ENCODE measurements at places on chromosomes 6 and 20. TPM values are rescaled to one million over a fixed set of nuclear protein-coding genes. Genes with fewer than 3 reads are reported as not detected.

DNA sequence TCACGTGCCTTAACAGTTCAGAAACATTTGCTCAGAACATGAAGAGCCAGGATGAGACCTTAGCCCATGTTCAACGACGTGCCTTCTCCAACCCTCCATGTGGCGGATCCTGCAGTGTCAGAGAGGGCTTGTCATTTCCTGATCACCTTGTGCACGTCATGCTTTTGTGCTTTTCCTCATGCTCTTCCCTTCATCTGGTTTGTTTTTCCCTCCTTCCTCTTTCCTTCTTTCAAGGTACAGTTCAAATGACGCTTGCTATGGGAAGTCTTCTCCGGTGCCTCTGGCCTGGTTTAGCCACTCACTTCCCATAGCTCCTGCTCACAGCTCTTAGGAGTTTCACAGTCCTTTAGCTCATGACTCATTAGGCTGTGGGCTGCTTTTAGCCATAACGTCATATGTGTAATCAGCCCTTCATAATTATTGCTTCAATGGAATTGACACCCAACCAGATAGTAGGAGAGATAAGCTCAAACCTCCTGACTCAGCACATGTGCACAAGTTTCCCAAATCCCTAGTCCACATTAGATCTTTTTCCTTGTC, 102.7 kb upstream of the CNKSR3 start:
- no peaks in the 10 kb centered on the region for H3K36me3 ChIP-seq
- no peaks in the 10 kb centered on the region for H3K27me3 ChIP-seq
- no peak for DNase-seq
- H3K4me3 ChIP-seq, result no peak overlapping the region

DNA sequence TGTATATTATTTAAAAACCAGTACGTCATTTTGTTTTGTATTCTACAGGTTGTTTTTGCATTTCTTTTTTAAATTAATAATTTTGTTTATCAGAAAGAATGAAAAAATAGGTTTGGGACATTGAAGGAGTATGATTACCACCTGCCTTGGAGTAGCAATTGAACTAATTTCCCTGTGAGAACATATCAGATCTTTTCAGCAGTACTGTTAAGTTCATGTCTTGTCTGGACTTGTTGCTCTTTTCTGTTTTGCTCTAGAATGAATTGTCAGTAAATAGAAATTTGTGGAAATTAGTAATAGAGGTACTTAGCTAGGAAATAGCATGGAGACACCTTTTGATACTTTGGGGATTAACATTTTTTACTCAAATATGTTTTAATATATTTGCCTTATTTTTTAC, 24.3 kb downstream of the HSF2 start:
- H3K27me3 ChIP-seq, result no peaks in the 10 kb centered on the region
- H3K4me1 ChIP-seq, result no peaks in the 10 kb centered on the region
- no peak for DNase-seq
- H3K36me3 ChIP-seq, result peaks cover 2% of the 10 kb centered on the region
- no peak overlapping the region for H3K4me3 ChIP-seq

DNA sequence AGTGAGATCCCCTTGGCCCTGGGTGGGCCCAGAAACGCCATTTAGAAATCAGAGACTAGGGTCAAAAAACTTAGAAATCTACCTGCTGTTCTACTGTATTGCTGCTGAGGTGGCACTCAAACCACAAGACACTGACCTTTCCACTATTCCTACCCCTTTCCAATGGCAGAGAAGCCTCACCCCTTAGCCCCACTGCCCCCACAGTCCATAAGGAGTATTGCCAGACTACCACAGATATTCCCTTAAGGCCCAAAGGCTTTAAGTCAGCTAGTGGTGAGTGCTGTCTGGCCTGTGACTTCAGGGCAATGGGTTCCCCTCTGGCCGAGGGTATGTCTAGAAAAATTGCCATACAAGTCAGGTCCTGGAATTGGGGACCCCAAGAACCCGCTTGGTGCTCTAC, 656.1 kb downstream of the COL12A1 start:
- H3K36me3 ChIP-seq, result no peaks in the 10 kb centered on the region
- H3K4me1 ChIP-seq, result no peaks in the 10 kb centered on the region
- no peaks in the 10 kb centered on the region for H3K27me3 ChIP-seq

GRCh38 chr6:153941768-153942167, 97.3 kb upstream of the OPRM1 start:
- H3K36me3 ChIP-seq, result no peaks in the 10 kb centered on the region
- no peak overlapping the region for H3K4me3 ChIP-seq
- H3K4me1 ChIP-seq, result no peaks in the 10 kb centered on the region
- no peak overlapping the region for H3K27ac ChIP-seq
- DNase-seq, result no peak
- no peaks in the 10 kb centered on the region for H3K27me3 ChIP-seq

DNA sequence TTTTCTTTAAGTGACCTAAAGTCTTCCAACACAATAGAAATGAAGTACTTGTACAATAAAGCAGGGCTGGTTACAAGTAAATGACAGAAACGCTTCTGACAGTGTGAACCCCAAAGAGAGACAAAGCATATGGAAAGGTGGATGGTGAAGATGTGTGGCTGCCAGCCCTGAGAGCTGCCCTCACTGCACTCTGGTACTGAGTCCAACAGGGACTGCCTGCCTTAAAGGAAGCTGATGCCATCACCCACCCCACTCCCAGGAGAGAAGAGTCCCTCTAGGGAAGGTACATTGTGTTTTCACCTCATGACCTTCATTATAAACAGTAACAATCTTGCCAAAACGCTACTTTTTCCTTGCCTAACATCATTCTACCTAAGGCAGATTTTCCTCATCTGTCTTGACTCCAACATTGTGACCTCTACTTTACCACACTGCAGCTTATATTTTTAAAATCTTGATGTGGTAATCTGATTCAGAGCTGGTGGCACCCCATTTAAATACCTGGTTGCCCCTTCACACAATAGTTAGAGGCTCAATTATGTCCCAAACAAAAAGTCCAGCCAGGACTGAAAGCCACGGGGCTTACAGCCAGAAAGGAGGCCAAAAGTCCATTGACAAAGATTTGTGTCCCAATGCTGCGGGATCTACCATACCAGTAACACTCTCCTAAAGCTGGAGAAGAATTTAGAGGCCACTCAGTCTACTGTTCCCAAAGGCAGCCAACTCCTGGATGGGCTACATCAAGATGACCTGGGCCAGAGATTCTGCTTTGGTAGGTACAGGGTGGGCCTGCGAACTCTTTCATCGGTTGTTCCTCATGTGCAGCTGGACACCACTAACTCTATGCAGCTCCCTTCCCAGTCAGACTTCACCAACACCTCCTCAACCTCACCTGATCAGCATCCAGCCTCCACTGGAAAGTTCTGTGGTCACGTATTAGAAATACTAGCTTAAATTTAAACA, 4.4 kb downstream of the APMAP start:
- peak overlapping the region; percentile 80 for H3K27ac ChIP-seq
- H3K27me3 ChIP-seq, result no peaks in the 10 kb centered on the region
- no peak for DNase-seq
- H3K36me3 ChIP-seq, result no peaks in the 10 kb centered on the region
- H3K4me1 ChIP-seq, result peaks cover 75% of the 10 kb centered on the region

DNA sequence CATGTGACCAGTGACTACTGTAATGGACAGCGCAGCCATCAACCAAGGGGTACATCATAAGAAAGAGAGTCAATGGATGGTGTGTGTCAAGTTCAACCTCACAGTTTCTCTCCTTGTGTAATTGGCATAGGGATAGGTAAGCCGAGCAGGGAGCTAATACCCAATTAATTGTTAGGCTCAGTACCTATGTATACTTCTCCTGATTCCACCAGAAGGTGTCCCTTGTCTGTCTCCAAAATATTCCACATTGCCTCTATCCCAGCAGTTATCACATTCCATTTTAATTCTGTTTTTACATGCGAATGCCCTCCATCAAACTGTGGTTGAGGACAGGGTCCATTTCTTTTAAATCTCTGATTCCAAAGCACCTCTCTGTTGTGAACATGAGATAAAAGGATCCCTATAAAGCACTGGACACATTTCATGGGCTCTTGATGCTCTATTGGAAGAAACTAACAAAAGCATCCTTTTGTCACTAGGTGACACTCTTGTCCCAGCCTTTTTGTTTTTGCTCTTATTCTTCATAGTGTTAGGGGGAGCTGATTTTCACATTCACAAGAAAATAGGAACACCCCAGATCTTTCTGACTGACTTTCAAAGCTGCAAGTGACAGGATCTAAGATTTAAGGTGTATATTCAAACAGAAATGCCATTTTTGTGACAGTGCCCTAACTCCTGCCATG, 38.9 kb downstream of the FBXO9 start:
- H3K27me3 ChIP-seq, result no peaks in the 10 kb centered on the region
- H3K27ac ChIP-seq, result no peak overlapping the region
- no peak overlapping the region for H3K4me3 ChIP-seq
- no peaks in the 10 kb centered on the region for H3K4me1 ChIP-seq
- DNase-seq, result no peak

DNA sequence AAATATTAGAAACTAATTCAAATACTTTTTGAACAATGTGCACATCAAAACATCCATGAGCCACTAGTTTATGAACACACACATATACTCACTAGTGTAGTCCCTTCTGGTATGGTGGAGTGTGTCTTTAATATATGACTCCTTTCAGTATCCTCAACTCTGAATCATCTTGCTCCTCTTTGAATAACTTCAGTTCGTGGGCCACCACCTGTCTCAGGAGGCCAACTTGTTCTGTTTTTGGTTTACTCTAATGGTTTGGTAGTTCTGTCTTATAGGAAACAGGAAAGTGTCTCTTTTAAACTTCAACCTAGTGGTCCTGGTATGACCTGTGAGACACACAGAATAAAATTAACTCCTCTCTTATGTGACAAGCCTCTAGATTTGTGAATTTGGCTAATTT, 55.6 kb downstream of the ZNF292 start:
- no peaks in the 10 kb centered on the region for H3K4me1 ChIP-seq
- H3K27ac ChIP-seq, result no peak overlapping the region
- H3K36me3 ChIP-seq, result peaks cover 3% of the 10 kb centered on the region
- H3K27me3 ChIP-seq, result no peaks in the 10 kb centered on the region

GRCh38 chr6:152978058-152978457, 4.8 kb downstream of the FBXO5 start:
- no peak overlapping the region for H3K27ac ChIP-seq
- H3K4me1 ChIP-seq, result peaks cover 8% of the 10 kb centered on the region
- no peaks in the 10 kb centered on the region for H3K36me3 ChIP-seq
- DNase-seq, result no peak
- no peak overlapping the region for H3K4me3 ChIP-seq

- H3K27me3 ChIP-seq, result no peaks in the 10 kb centered on the region
- H3K4me3 ChIP-seq, result no peak overlapping the region
- no peak overlapping the region for H3K27ac ChIP-seq
- no peak for DNase-seq
- no peaks in the 10 kb centered on the region for H3K4me1 ChIP-seq
Measured at GRCh38 chr6:7933794-7934193, 23.2 kb upstream of the TXNDC5 start.

DNA sequence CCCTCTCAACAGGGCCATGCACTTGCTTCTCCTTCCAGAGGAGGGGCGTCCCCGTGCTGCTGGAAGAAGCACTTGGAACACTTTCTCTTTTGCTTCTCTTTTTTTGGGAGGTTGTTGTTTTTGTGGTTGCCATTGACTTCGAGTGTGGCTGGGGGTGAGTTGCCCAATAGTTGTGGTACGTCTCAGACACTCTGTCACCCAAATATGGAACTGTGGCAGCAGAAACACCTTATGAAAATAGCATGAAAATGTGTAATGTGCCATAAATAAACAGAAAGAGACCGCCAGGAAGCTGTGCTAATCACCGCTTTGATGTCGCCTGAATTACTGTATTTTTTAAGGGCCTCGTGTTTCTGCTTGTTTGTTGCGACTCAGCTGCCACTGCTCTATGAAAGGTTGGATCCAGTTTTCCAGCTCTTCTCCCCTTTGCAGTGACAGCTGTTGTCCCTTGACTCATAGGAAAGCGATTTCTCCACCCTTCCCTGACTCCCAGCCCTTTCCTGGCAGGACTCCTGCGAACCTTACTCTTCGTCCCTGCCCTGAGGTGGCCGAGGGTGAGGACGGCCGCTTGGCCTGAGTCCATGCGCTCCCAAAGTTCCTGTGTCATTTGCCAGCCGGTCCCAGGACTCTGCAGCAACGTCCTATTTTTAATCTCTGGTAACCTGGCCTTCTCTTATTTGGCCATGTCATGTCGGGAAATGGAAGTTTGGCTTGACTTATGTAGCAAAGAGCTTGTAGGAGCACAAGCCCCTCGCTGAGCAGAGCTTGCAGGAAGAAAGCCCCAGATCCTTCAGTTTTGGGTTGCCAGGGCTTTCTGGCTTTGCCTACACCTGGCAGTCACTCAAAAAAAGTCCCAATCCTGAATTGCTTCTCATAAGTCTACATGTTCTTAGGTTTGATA, 694.6 kb downstream of the QKI start:
- peak overlapping the region; percentile 2 for H3K4me3 ChIP-seq
- DNase-seq, result no peak
- peaks cover 8% of the 10 kb centered on the region for H3K4me1 ChIP-seq
- no peaks in the 10 kb centered on the region for H3K36me3 ChIP-seq
- H3K27ac ChIP-seq, result peak overlapping the region; percentile 96
- H3K27me3 ChIP-seq, result no peaks in the 10 kb centered on the region

- H3K4me1 ChIP-seq, result no peaks in the 10 kb centered on the region
- H3K4me3 ChIP-seq, result no peak overlapping the region
- no peak overlapping the region for H3K27ac ChIP-seq
- no peak for DNase-seq
Measured at GRCh38 chr6:54076159-54076789, 35.0 kb upstream of the MLIP start.

DNA sequence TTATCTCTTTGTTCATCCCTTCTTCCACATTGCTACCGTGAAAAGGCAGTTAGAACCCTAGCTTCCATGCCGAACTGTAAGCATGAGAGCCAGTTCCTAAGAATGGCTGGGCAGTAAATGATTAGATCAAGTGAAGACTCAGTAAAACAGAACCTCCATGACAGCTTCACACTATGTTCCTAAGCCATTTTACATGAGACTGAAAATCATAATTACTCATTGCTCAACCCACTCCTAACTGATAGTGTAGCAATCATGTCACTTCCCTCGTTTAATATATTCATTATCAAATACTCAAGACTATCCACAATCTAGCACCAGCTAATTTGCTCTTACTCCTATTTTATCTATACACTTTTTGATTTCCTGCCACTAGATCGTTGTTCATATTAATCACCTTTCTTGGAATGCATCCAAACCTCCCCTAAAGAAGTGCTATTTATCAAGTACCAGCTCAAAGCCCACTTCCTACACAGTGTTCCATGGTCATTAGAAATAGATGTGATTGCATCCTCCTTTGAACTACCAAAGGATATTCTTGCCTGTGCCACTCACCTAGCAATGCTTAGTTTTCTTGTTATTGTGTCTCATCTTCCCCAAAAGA, 6.0 kb downstream of the TMEM30A start:
- H3K27me3 ChIP-seq, result no peaks in the 10 kb centered on the region
- no peak overlapping the region for H3K4me3 ChIP-seq
- H3K27ac ChIP-seq, result no peak overlapping the region
- DNase-seq, result no peak
- H3K36me3 ChIP-seq, result no peaks in the 10 kb centered on the region

DNMT3B gene
- total RNA-seq, result 0.84 TPM

STMND1 gene
- total RNA-seq, result not detected

COL11A2 gene
- total RNA-seq, result 0.19 TPM

RNF144B gene
- 5.9 TPM for total RNA-seq

BCAS1 gene
- under 0.01 TPM for total RNA-seq

CST4 gene
- total RNA-seq, result not detected

DDRGK1 gene
- 16.8 TPM for total RNA-seq

MAP7 gene
- total RNA-seq, result 3.2 TPM

CDH26 gene
- total RNA-seq, result 0.70 TPM

SLC35D3 gene
- total RNA-seq, result not detected

Measured in liver (tissue), 10 donors.